GM12892 (cell line): ENCODE measurements at places on chromosomes 13 and 19.

GRCh38 chr19:19738564-19738963, 5.7 kb upstream of the ZNF14 start:
- DNase-seq, result no peak

DNA sequence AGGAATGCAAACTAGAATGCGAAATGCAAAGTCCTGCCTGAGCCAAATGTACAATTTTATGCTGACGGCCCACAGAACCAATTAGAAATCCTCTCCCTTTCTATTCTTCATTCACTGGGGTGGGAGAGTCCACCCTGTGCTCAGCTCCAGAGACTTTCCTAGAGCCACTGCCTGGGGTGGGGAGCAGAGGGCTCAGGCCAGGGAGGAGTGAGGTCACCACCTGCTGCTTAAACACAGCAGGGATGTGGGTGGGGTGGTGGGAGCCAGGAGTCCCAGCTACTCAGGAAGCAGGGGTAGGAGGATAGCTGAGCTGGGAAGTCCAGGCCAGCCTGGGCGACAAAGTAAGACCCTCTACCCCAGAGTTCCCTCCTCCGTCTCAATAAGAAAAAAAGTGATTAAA, 26.9 kb upstream of the ZNF83 start:
- DNase-seq, result no peak

- DNase-seq, result no peak
Measured at GRCh38 chr13:48158290-48158689, 63.4 kb upstream of the MED4 start.

DNA sequence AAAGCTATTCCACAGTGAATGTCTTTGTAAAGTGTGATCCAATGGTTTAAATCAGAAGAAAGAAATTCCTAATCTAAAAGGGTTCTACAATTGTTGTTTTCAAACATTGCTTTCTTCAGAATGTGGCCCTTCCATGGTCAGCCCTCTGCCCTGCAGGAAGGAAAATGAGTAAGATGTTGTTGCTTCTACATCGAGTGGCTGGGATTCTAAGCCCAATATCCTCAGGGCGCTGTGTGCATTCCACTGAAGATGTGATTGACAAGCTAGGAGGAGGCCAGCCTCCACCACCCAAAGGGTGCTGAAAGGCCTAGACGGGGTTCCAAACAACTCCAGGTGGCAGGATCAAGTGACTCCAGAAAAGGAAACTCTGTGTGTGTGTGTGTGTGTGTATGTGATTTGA, 316.9 kb upstream of the TSHZ3 start:
- DNase-seq, result no peak

DNA sequence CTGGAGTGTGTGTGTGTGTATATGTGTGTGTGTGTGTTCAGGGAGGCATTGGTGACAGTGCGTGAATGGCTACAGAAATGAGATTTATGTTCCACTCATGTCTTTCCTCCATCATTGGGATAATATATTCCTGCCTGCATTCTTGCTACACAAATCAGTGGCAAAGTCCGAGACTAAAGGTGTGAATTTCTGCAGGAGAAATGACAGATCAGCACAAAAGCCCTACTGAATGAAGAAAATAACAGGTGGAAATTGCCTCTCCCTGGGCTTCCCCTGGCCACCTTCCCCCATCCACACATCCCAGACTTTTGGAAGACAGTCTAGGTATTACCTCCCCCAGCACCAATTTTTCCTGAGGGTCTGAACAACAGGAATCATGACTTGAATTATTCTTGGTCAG, 10.1 kb downstream of the SIGLEC6 start:
- DNase-seq, result no peak

- DNase-seq, result no peak
Measured at GRCh38 chr19:48111280-48111679, 663 bp upstream of the PLA2G4C start.

- DNase-seq, result no peak
Measured at GRCh38 chr19:35253316-35254286, 4.8 kb downstream of the LSR start.

- no peak for DNase-seq
Measured at GRCh38 chr13:36862002-36862685, 43.1 kb downstream of the RFXAP start.

- peak; percentile 99 for DNase-seq
Measured at GRCh38 chr19:12696366-12697335, at the start of gene FBXW9. Gene FBXW9 (minus strand): TSS chr19:12696631. CDS start chr19:12696581, 50 bp downstream.

DNA sequence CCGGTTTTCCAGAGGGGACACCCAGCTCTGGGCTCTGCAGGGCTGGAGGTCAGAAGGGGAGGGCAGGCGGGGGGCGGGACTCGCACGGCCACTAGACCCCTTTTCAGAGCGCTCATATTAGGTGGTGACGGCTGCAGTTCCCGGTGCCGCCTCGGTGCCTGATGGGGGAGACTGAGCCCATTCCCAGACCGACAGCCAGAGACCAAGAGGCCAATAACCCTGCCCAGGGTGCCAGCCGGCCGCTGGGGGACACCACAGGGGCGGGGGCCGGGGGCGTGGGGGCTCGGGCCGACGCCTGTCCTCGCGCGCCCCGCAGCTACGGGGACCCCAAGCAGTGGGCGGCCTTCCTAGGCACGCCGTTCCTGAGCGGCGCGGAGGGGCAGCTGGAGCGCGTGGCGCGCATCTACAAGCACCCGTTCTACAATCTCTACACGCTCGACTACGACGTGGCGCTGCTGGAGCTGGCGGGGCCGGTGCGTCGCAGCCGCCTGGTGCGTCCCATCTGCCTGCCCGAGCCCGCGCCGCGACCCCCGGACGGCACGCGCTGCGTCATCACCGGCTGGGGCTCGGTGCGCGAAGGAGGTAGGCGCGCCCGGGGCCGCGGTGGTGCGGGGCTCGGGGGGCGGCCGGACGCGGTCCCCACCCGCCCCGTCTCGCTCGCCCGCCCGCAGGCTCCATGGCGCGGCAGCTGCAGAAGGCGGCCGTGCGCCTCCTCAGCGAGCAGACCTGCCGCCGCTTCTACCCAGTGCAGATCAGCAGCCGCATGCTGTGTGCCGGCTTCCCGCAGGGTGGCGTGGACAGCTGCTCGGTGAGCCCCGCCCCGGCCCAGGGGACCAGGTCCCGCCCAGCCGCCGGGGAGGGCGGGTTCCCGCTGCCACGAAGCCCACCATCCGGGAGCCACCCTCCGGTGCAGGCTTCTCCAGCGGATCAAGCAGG, 2.4 kb downstream of the TIMM13 start:
- no peak for DNase-seq
